ENCODE measurements at places on chromosomes 16 and 17.

DNA sequence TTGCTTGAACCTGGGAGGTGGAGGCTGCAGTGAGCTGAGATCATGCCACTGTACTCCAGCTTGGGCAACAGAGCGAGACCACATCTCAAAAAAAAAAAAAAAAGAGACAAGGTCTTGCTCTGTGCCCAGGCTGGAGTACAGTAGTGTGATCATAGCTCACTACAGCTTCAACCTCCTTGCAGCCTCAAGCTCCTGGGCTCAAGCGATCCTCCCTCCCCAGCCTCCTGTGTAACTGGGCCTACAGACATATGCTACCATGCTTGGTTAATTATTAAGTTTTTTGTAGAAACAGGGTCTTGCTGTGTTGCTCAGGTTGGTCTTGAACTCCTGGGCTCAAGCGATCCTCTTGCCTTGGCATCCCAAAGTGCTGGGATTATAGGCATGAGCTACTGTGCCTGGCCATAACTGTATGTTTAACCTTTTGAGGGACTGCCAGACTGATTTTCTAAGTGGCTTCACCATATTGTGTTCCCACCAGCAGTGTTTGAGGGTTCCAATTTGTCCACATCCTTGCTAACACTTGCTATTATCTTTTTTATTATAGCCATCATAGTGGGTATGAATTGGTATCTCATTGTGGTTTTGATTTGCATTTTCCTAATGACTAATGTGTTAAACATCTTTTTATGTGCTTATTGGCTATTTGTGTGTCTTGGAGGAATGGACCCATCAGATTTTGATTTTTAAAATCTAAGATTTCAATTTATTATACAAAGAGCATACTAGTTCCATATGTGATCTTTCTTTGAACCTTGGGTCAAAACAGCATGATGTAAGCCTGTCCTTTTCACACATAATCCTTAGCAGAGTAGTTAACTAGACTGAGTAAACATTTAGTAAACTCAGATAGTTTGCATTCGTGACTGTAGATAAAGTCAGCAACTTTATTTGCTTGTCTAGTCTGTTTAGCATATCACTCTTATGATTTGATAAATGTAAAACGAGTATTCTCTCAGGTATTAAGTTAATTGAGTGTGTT, 38.1 kb upstream of the KPNB1 start:
- no peak for DNase-seq

GRCh38 chr16:23279721-23280153, 22.4 kb upstream of the SCNN1B start:
- no peak for DNase-seq

GRCh38 chr16:86281421-86281820, 228.9 kb upstream of the FOXF1 start:
- no peak for DNase-seq

GRCh38 chr17:61457226-61457983, 5.2 kb downstream of the TBX4 start:
- no peak for DNase-seq

GRCh38 chr17:48100591-48101011, 677 bp downstream of the CBX1 start:
- DNase-seq = no peak
